ENCODE measurements at places on chromosomes 4 and X. TPM values are rescaled to one million over a fixed set of nuclear protein-coding genes. Genes with fewer than 3 reads are reported as not detected.

Gene TRPC5OS
- not detected for total RNA-seq

Gene SLC38A5
- total RNA-seq, result 63.6 TPM

Gene FGFRL1
- total RNA-seq, result 37.3 TPM

Gene ZXDA
- total RNA-seq, result 2.2 TPM

Gene MAGEA10
- total RNA-seq, result not detected
